ENCODE measurements at places on chromosomes 2 and 18.

DNA sequence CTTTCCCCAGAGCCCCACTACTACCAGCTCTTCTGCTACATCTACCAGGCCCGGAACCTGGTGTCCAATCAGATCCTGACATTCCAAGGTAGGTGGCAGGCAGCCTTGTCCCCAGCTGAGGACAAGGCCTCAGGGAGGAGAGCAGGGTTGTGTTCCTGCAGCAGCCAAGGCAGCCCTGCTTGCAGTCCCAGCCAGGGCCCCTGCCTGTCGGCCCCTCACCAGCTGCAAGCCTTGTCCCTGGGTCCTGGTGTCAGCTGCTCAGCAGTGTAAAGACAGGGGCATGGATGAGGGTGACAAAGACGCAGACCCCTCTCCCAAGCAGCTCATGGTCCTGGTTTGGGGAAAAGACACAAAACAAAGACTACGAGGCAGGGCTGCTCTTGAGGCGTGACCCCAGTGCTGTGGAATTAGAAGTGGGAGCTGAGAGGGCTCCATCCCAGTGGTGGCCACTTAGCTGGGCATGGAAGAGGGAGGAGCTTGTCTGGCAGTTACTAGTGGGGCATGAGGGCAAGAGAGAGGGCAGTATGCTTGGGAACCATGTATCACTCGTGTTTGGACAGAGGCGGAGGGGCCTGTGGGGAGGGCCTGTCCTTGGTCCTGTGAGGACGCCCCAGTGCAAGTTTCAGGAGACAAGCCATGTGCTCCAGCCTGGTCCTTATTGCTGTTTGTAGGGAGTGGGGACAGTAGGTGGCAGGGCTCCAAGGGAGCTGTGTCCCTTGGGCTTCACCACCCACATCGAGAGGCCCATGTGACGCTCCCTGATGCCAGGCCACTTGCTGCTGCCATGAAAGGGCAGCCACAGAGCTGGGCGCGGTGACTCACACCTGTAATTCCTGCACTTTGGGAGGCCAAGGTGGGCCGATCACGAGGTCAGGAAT, 47.5 kb downstream of the LMAN2L start:
- no peak for DNase-seq

DNA sequence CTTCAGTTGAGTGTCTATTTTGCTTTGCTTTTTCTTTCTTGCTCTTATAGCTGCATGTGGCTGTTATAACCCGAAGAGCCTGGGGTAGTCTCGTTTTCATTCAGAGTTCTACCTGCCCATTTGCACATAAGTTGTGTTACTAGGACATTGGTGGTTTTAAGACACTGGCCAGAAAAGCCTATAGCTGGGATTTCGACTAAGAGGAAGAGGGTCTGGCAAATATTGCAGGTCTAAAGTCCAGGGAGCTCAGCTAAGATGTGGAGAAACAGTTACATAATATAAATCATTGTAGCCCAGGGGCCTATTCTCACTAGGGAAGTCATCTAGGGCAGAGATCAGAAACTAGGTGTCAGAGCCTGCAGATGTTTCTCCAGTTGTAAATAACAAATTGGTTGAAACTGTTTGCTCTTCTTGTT, 120.8 kb downstream of the BABAM2 start:
- DNase-seq: no peak

DNA sequence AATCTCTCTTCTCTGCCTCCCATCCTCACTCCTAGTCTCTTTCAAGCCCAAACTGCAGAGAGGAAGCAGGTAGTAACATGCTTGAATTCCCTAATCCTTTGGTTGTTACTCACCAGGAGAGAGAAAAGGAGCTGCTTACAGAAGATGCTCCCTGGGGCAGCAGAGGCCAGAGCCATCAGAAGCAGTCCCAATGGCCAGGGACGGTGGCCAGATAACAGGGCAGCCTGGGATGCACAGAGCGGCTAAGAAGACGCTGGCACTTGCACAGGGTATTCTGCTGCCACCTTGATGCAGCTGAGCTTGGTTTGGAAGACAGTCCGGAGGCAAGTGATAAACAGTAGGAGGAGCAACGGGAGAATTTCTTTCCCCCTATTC, 250 bp downstream of the DSC1 start:
- no peak for DNase-seq

GRCh38 chr2:109144721-109145120, 15.7 kb downstream of the SH3RF3 start:
- no peak for DNase-seq

DNA sequence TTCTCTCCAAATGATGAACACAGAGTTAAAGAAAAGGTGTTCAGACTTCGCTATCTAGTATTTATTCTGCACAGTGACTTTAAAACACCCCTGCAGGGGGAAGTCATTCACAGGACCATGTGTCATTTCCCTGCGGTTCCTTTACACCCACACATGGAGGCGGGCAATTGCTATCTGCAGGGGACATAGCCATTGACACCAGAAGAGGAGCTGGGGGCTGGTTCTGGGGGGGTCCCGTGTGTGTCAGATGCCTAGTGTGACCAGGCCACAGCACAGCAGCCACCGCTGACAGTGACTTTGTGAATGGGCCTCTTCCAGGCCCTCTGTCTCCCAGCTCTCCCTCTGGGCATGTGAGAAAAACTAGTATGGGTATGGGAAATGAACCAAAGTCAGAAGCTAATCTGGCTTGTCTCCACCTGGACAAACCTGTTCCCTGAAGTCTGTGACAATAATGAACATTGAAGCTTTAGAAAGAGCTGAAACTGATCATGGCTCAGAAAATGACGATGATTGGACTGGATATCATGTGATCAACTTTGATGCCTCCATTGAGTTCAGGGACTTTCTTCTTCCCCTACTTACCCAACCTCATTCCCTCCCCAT, 7.5 kb upstream of the GBX2 start:
- no peak for DNase-seq

DNA sequence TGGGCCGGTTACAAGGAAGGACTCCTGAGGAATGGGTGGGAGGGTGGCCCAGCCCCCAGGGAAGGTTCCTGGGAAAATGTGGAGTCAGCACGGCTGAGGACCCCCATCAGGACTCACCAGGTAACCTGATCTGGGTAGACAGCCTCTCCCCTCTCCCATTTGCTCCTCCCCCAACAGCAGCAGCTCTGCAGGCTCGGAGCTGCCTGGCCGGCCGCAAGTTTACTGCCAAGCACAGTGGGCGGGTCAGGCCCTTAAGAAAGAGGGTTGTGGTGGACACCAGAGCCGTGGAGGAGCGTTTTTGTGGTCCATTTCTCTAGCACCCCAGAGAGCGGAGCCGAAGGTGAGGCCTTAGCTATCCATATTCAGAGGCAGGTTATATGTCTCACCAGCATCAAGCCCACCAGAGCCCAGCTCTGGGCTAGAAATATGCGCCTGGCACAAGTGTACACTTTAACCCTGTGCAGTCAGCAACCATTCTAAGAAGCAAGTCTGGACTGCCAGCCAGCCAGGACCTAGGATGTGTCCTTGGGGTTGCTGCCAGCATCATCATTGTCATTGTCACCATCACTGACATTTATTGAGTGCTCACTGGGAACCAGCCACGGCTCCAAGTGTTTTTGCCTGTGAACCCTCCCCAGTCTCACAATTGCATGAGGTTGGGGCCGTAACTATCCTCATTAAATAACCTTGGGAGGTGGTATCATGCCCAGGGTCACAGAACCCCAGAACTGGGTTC, 190.1 kb downstream of the KLHL29 start:
- DNase-seq: no peak

DNA sequence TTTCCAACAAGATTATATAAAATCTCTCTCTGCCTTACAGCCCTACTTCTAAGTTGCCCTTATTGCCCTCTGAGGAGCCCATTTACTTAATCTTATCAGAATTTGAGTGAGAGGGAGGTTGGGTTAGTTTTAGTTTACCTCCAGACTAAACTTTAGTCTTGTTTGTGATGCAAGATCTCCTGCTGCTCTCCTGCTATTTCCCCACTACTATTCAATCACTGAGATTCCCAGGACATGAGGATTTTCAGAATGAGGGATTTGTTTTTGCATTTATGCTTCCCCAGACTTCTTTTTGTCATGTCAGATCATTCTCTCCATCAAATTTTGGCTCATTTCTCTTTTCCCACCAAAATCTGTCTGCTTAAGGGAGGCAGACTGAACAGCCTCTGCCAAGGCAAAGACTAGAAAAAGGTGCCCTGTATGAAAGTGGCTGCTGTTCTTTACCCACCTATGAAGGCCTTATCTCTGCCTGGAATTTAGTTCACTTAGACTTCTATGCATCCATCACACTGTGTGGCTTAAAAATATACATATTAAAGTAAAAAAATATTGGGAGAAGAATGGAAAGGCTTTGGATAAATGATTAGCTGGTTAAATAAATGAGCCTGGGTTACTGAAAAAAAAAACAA, 401.3 kb downstream of the PID1 start:
- DNase-seq: no peak

Data from CD4-positive, alpha-beta T cell treated with Interleukin-1 beta for 1 hour (primary cell).